ENCODE measurements at places on chromosomes 1 and 21. TPM values are rescaled to one million over a fixed set of nuclear protein-coding genes. Genes with fewer than 3 reads are reported as not detected.

Gene KRTAP11-1
- total RNA-seq: not detected

GRCh38 chr1:204448344-204448964, 36.8 kb upstream of the PPP1R15B start:
- H3K27me3 ChIP-seq: no peaks in the 10 kb centered on the region
- no peak overlapping the region for H3K27ac ChIP-seq
- no peak for DNase-seq
- no peaks in the 10 kb centered on the region for H3K36me3 ChIP-seq

Gene ERG
- total RNA-seq: 21.7 TPM

- H3K4me3 ChIP-seq: no peak overlapping the region
- no peaks in the 10 kb centered on the region for H3K4me1 ChIP-seq
- no peak overlapping the region for H3K27ac ChIP-seq
- no peak for DNase-seq
- no peaks in the 10 kb centered on the region for H3K36me3 ChIP-seq
These were observed 4.3 kb downstream of the KRTAP20-3 start for GRCh38 chr21:30646904-30647414.

- no peaks in the 10 kb centered on the region for H3K36me3 ChIP-seq
- DNase-seq: no peak
- no peaks in the 10 kb centered on the region for H3K27me3 ChIP-seq
- no peak overlapping the region for H3K4me3 ChIP-seq
These were observed 30.3 kb upstream of the ECE1 start for GRCh38 chr1:21320410-21321108.

DNA sequence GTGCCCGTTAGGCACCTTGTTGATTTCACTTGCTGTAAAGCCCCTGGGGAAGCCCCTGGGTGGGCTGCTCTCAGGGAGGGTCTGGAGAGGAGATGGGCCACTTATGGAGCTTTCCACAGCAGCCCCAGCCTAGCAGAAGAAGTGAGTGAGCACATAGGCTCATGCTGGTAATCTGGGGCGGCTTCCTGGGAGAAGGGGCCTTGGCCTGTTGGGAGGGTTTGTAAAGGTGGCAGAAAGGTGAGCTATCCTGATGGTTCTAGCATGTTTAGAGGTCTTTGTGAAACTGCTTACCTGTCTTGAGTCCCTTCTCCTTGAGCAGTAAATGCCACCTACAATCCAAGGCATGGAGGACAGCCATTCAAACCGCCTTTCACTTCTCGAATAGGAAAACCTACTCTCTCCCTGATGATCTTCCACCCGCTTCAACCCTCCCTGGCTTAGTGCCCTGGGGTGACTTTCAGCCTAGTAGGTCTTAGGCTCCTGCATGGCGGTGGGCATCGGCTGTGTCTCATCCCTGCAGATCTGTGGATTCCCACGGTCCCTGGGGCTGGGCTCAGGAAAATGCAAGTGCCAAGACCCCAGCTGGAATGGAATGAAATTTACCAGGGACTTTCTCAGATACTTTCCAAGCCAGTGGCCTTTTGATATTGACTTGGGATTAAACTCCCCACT, 87.6 kb upstream of the SELENON start:
- no peak overlapping the region for H3K4me3 ChIP-seq
- H3K36me3 ChIP-seq: no peaks in the 10 kb centered on the region
- DNase-seq: no peak
- no peak overlapping the region for H3K27ac ChIP-seq
- no peaks in the 10 kb centered on the region for H3K27me3 ChIP-seq

- no peak overlapping the region for H3K27ac ChIP-seq
- H3K36me3 ChIP-seq: no peaks in the 10 kb centered on the region
These were observed 76.8 kb upstream of the ATF3 start for GRCh38 chr1:212531796-212532195.

Gene MLLT11
- total RNA-seq: 2.9 TPM

GRCh38 chr1:156385534-156386031, 16.6 kb downstream of the RHBG start:
- no peak overlapping the region for H3K27ac ChIP-seq
- no peak overlapping the region for H3K4me3 ChIP-seq
- peaks cover 50% of the 10 kb centered on the region for H3K27me3 ChIP-seq
- peak; percentile 51 for DNase-seq
